ENCODE measurements at places on chromosomes 1 and 21.

GRCh38 chr1:53503433-53504217 lies 44.4 kb downstream of the DMRTB1 start:
- DNase-seq = no peak

DNA sequence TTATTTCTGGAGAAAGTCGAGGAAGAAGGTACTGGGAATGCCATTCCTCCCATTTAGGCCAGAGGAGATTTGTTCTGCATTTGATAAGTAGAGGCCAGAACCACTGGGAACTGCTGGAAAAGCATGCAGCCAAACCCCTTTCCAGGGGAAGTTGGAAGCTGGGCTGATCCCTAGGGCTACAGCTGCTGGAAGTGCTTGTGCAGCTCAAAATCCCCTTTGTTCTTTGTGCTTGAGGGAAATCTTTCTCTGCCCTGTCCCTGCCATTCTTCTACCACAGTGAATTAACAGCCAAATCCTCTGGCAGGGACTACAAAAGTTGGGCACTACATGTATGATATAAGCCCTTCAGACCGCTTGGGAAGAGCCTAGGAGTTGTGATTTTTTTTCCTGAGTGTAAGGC lies 734.1 kb downstream of the LRRIQ3 start:
- DNase-seq = no peak

DNA sequence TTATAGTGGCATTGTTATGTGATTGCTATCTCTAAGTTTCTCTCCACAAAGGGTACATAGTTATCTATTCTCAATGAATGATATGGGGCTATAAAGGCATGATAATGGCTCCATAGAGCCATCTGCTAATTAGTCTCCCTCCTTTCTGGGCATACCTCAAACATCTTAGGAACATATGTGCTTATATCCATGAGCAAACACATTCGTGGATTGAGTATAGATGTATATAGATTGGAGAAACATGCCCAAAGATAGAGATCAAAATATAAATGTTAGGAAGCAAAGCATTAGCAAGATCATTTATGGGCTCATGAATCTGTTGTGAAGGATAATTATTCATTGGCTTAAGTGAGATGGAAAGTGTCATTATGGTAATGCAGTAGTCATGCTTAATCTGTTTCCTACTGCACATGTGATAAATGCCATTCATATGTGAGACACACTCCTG lies 155.8 kb upstream of the UBE2U start:
- DNase-seq = no peak

DNA sequence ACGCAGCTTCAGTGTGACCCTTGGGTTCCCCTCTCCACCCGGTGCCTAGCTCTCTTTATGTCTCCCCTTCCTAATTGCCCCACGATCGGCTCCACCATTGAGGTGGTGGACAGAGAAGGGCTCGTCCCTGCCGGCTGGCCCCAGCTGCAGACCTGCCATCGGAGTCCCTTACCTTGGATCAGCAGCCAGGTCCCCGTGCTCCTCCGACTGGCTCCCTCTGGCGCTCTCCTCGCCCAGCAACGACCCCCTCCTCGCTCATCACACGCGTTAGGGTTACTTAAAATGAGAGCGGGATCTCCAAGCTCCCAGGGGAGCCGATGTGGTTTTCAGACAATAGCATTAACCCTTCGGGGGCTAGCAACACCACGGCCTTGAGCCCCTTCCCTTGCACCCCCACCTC lies 8.1 kb upstream of the ETV3L start:
- DNase-seq = no peak

- DNase-seq = no peak
These were observed 12.2 kb upstream of the SPRR2F start for GRCh38 chr1:153125536-153125935.

DNA sequence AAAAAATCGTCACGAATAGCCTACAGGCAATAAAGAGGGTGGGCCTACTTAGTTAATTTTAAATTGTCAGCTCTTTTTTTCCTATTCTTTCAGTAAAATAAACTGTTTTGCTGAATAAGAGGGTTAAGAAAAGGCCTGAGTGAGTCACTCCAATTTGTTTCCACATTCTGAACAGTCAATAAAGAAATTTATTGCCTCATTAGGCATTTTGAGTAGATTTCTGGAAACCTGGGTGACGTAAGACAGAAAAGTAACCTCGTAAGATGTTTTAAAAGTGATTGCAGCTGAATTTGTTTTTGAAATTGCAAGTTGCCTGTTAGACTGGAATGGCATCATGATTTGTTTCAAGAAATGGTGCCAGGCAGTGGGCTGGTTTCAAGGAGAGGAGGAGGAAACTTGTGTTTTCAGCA lies 439.3 kb downstream of the USP25 start:
- DNase-seq = no peak

- DNase-seq = no peak
These were observed 2.1 kb downstream of the ARMH1 start for GRCh38 chr1:44676484-44677200.

DNA sequence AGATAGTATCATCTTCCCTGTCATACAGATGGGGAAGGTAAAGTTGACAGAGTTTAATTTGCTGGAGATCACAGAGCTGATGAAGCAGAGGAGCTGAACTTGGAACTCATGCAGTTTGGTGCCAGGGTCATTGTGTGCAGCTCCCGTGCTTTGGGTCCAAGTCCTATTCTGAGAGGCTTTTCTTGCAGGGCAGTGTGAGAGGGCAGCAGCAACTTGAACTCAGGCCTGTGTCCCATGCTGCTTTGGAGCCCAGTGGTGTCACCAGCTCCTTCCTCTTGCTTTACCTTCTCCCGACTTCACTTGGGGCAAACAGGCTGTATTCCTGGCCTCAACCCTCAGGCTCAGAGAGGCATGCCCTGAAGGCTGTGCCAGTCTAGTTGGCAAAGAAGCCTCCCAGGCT lies 24.7 kb downstream of the INAVA start:
- DNase-seq = no peak

- DNase-seq = no peak
These were observed 3.9 kb downstream of the TMPRSS2 start for GRCh38 chr21:41504030-41504429.
